Activated CD4-positive, alpha-beta T cell treated with anti-CD3 and anti-CD28 coated beads, Interleukin-2, amount 50 U/mL, for 1 hour (primary cell): ENCODE measurements at places on chromosomes 13 and 19.

- peak; percentile 74 for DNase-seq
These were observed 1.2 kb downstream of the BLVRB start for GRCh38 chr19:40464059-40465024.

DNA sequence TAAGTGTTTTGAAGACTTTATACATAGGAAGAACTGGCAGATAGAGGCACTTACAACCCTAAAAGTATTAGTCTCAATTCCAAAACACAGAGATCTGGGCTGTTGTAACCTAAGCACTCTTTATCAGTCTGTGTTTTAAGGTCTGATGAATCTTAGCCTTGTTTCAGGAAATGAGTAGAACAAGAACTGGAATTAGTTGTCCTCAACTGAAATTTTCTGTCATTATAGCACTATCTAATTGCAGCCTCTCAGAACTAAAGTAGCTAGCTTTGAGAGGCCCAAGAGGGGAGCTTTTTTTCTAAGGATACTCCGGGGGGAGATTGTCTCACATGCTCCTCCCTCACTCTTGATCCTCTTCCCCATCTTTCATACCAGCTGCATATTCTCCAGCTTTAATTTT is 13.1 kb downstream of the HNRNPM start:
- DNase-seq = no peak

- DNase-seq = no peak
These were observed 90.9 kb downstream of the NALCN start for GRCh38 chr13:101325423-101325822.

DNA sequence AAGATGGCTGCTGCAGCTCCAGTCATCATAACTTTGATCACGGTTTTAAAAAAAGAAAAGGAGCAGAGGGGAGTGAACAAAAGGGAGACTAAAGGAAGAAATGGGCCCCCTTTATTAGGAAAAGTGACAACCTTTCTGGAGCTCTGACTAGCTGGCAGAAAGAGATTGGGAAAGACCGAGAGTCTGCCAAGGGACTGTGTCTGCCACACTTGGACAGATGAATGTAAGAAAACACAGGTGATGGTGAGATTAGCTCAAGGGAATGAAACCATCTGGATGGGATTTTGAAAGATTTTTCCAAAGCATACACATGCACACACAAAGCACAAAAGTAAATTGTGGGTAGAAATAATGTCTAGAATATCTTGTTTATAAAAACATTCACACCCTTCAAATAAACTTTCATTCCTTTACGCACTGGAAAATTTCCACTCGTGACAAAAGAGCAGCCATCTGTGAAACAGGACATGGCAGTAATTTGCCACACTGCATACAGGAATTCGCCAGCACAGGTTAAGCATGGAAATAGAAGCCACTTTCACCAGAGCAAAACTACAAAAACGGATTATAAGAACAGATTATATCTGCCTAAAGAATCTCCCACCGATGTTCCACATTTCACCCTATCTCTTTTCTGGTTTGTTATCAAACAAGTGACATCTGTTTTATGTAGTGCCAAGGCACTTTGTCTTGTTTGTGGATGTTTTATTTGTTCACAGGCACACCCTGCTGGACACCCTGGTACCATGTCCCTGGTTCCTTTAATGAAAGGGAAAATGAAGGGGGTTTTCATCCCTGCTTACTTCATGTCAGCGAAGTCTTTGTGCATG is 819.5 kb downstream of the DIAPH3 start:
- DNase-seq = no peak

DNA sequence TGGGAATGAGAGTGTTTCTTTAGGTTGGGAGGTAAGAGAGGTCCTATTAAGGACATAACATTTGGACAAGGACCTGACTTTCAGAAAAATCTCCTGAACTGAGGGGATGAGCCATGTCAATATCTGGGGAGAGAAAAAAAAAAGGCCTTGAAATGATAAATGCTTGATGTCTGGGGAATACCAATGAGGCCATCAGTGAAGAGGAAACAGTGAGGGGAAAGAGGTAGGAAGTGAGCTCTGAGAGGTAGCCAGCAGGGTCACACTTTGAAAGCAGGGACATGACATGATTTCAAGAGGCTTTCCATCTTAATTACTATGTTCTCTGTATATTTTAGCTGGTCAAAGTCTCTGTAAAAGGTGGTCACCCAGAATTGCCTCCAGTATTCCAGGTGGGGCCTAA is 9.9 kb upstream of the UBE2L5 start:
- no peak for DNase-seq

- DNase-seq = no peak
These were observed 659.3 kb downstream of the DIAPH3 start for GRCh38 chr13:59504407-59504806.

DNA sequence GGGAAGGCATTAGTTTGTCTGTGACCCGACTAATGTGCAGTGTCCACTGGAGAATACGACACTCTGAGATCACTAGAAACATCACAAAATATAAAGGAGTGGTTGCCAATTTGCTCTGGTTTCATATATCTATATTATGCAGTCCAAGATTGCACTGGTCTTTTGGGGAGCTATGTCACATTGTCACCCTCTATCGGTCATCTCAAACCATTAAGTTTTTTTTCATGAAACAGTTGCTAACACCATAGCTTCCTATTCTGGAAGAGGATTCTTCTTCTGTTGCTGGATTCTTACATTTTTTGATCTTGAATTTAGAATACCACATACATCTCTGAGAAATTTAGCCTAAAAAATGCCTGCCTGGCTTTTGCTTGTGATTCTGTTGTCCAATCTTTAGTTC is 168.6 kb downstream of the LACC1 start:
- no peak for DNase-seq

- no peak for DNase-seq
These were observed 82.3 kb downstream of the POU4F1 start for GRCh38 chr13:78521091-78521490.

- no peak for DNase-seq
These were observed 8.4 kb downstream of the NLRP7 start for GRCh38 chr19:54938906-54939305.

GRCh38 chr19:9032136-9032631 is 22.0 kb upstream of the MUC16 start:
- no peak for DNase-seq

- DNase-seq = no peak
These were observed 83.6 kb upstream of the KLF12 start for GRCh38 chr13:74217811-74218210.

- DNase-seq = no peak
These were observed 14.4 kb upstream of the PLAUR start for GRCh38 chr19:43684326-43684725.

GRCh38 chr19:40398417-40399131 is 8.6 kb upstream of the HIPK4 start:
- DNase-seq = peak; percentile 63

GRCh38 chr13:26821672-26822071 is 61.1 kb upstream of the GPR12 start:
- no peak for DNase-seq

GRCh38 chr13:89684896-89685295 is 1662.6 kb upstream of the MIR17HG start:
- DNase-seq = no peak

- no peak for DNase-seq
These were observed 12.5 kb upstream of the TNFSF9 start for GRCh38 chr19:6518145-6518911.
